ENCODE measurements at places on chromosomes 5 and 9. TPM values are rescaled to one million over a fixed set of nuclear protein-coding genes. Genes with fewer than 3 reads are reported as not detected.
A peak's percentile ranks its signal among the peaks of the same experiment; 100 is the strongest.

AFAP1L1 gene
- 0.07 TPM for total RNA-seq

MAPK9 gene
- total RNA-seq, result 30.8 TPM

TGFBI gene
- total RNA-seq, result not detected

RGS7BP gene
- total RNA-seq, result not detected

OR2V2 gene
- total RNA-seq, result not detected

IL5 gene
- total RNA-seq, result not detected

- DNase-seq, result no peak
Measured at GRCh38 chr9:78543353-78543752, 246.4 kb downstream of the PSAT1 start.

GRCh38 chr9:125654121-125654520 lies 52.9 kb downstream of the MAPKAP1 start:
- no peak for DNase-seq

DNA sequence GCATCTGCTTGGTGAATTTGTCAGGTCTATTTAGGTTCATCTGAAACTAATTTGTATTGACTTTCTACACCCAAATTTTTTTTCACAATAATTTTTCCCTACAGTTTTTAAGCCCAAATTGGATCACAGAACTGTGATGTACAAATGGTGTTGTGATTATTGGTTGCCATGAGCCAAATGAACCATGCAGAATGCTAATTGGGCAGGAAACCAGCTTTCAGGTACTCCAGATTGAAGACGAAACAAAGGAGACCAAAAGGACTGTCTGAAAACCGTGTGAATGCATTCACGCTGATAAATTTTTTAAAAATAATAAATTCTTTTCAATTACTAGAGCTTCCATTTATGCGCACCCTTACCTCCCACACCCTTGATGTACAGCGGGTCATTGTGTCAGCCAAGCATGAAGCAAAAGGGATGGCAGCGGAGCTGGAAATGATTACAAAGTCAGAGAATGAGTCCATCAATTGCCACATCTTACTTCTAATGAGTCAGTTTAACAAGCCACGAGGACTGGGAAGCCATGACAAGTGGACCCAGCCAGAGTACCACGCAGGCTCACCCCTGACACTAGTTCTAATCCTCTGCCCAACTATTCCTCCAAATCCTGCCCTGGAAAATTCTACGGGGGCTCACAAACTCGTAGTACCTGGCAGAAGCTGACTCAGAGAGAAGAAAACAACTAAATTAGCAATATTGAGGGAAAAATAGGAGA lies 66.5 kb downstream of the SEMA6A start:
- no peak for DNase-seq

DNA sequence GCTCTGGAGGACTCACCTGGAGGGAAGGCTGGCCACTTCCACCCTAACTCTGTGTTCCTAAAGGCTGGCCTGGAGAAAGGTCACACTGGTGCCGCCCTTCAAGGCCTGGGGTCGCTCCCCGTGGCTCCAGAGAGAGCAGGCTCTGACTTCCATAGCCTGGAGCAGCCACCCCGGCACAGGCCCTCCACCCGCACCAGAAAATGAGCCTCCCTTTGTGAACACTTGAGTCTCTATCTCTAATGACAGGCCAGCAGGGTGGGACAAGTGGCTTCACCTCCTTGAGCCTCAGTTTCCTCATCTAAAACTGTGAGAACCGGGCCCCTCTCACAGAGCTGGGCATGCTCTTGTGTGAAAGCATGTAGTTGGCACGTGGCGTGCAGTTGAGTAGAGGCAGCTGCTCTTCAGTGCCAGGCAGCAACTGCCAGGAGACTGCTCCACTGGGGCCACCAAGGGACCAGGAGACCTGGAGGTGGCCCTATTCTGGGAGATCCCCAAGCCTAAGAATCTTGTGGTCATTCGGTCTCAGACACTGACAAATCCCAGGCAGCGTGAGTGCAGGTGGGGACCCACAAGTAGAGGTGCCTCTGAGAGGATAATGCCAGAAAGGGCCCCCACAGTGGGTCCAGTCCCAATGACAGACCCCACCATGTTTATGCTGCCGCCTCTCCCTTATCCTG lies 56.7 kb upstream of the GARNL3 start:
- no peak for DNase-seq

- no peak for DNase-seq
Measured at GRCh38 chr5:41598011-41598410, 87.6 kb upstream of the PLCXD3 start.

- DNase-seq, result no peak
Measured at GRCh38 chr9:69731348-69731747, 28.5 kb downstream of the PTAR1 start.

DNA sequence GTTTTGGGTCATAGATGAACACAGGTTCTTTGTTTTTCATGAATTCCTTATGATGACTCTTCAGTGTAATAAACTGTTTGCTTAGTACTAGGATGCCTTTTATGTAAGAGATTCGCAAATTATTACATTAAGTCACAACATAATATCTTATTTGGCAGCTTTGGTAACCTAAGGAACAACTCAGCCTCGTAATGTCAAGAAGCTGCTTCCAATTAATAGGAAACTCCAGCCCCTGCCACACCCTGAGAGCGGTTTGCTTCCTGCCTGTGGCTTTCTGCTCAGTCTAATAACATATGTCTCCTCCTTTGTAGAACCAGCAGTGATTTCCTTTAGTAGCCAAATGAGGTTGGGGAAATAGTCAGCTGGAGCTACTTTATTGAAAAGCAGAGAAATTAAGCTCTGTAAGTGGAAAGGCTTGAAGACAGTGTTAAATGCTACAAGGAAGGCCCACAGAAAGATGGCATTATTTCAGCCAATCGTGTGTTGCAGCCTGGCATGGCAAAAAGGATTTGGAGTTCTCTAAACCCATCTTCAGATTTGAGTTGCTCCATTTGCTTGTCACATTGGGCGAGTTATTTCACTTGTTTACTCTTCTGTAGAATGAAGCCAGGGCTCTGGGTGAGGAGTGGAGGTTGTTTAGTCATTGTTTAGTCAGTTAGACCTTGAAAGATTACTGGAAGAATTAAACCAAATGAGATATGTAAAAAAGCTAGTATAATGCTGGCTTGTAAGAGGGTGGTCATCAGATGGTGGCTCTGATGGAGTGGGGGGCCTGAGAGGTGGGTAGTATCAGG lies 54.1 kb downstream of the MTAP start:
- no peak for DNase-seq

- peak; percentile 25 for DNase-seq
Measured at GRCh38 chr9:15231788-15232635, 75.0 kb downstream of the TTC39B start.

All from activated naive CD4-positive, alpha-beta T cell treated with anti-CD3 and anti-CD28 coated beads for 36 hours (primary cell).